ENCODE measurements at places on chromosomes 3 and 15.
A peak's percentile ranks its signal among the peaks of the same experiment; 100 is the strongest.

DNA sequence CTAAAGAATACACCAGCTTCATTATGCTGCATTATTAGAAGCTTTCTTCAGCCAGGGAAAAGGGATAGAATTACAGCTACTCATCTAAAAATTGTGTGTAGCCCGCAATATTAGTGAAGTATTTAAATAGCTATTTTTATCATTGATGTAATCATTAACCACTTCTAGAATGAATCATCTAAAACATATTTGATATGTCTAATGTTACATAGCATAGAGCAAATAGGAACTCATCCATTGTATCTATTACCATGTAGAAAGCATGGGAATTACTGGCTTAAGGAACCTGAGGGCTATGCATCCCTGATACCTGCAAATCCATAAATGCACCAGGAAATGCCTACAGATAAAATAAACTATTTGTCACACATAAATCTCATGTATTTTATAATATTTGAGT is 54.5 kb upstream of the VGLL3 start:
- DNase-seq = no peak

GRCh38 chr3:140470211-140470610 is 207.7 kb upstream of the TRIM42 start:
- no peak for DNase-seq

- DNase-seq = no peak
Measured at GRCh38 chr15:35304389-35304788, 219.3 kb upstream of the NANOGP8 start.

GRCh38 chr15:77629070-77630030 is 3.4 kb downstream of the LINGO1 start:
- DNase-seq = no peak

DNA sequence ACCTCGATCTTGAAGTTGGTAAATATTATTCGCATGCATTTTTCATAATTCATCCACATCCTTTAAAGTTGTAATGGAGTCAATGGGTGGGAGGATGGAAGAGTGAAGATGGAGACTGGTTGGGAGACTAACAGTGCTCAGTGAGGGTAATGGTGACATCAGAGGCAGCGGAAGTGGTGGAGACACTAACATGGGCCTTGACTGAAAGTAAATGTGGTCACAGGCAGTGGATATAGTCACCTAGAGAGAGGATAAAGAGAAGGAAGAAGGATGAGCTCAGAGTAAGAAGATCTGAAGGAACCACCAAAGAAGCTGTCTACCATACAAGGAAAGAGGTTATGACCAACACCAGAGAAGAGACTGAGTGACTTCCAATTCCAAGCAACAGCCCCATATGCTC is 281.6 kb upstream of the STT3B start:
- DNase-seq = no peak

- DNase-seq = peak; percentile 38
Measured at GRCh38 chr3:66822186-66823008, 175.7 kb upstream of the KBTBD8 start.

DNA sequence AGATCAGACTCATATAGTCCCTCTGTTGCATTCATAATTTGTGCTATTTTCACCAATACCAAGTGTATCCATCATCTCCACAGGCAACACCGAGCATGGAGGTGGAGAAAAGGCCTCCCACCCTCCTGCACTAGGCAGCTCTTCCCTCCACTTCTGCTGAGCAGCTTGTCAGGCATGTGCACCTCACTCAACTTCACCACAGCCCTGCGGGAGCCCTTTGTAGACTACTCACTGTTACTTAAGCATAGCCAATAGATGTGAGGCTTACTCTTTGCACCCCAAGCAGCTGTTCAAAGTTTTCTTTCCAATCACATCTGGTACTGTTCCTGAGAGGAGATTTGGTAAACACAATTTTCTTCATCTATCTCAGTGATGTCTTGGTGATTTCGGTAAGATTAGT is 16.9 kb upstream of the GUCA1C start:
- DNase-seq = no peak

DNA sequence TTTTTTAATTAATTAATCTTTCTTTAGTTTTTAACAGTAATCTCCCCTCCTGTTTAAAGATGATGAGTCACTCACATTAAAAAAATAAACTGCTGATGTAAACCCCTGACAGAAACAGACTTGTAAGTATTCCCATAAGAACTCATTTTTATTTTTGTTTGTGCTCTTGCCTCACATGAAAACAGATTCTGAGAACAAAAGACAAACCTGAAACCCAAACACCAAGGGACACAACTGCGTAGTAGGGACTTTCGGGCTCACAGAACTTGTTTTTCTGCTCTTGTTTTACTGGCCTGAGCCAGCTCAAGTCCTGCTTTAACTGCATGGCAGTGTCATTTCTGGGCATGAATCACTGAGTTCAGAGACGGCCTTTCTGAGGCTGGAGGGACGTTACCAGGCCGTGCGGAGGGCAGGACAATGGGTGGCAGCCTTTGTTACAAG is 600.8 kb downstream of the FOXP1 start:
- peak; percentile 81 for DNase-seq

- no peak for DNase-seq
Measured at GRCh38 chr15:51128701-51129100, 34.0 kb upstream of the TNFAIP8L3 start.

- DNase-seq = no peak
Measured at GRCh38 chr15:100341239-100341749, 481 bp downstream of the ADAMTS17 start.

DNA sequence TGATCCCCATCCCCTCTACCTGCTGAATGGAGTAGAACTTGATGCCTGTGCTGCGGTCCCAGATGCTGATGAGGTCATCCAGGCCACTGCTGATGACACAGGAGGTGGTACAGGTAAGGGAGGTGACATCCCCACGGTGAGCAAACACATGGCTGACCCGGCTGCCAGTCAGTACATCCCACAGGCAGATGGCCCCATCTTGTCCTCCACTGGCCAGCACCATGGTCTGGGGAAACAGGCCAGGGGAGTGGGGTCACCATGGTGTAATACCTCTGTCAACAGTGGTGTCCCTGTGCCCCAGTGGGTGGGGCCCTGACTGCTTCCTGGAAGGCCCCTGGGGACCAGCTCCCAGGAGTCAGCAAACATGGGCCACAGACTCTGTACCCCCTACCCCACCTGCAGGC is 33.3 kb downstream of the PTPN23 start:
- DNase-seq = no peak

- DNase-seq = no peak
Measured at GRCh38 chr15:46489276-46489675, 854.4 kb downstream of the SQOR start.

DNA sequence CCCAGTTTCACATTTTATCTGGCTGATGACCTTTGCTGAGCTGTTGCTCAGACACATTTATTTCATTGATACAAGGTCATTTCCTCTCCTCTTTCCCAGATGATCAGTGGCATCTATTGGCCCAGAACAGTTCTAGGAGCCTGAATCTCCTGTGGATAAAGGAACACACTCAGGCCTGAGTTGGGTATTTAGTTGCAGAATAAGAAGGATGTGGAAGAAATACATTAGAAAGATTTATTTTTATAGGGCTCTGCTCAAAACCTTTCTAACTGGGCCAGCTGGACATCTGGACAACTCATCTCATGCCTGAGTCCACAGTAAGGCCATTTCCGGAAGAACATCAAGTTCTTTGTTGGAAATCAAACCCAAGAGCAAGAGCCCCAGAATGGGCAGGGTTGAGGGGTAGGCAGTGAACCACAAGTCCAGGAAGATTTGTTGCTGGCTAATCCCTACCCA is 19.7 kb upstream of the MFGE8 start:
- no peak for DNase-seq

DNA sequence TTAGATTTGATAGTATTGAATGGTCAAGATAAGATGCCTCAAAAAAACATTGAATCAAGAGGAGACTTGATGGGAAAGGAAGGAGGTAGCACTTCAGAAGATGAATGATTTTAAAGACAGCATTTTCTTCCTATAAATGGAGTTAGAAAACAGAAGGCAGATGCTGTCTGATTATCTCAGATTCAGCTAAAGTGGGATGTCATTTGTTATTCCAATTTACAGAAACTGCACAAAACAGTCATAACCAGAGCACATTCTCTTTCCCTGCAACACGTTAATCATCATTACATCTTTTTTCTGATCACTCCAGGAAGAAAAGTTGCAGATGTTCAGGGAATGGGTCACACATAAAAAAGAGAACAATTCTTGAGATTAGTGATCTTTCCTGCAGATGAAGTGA is 1141.8 kb downstream of the SI start:
- DNase-seq = no peak

GRCh38 chr3:47291158-47291753 is 8.5 kb downstream of the KLHL18 start:
- DNase-seq = no peak

DNA sequence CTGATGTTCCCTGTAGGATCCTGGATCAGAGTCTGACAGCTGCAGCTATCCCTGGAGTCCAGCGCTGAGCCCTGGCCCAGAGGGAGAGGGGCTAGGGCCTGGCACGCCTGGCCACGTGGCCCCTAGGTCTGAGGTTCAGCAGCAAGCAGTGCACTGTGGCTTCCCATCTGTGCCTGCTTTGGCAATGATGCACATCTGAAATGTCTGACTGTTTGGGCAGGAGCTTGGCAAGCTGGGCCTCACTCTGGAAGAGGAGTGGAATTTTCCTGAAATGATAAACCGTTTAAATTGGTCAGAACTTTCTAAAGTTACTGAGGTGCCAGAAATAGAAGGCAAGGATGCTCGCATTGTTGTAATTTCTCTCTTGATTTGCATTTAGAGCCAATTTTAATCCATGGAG is 48.8 kb upstream of the MRPS22 start:
- peak; percentile 24 for DNase-seq

GRCh38 chr3:144097163-144097562 is 125.5 kb downstream of the DIPK2A start:
- no peak for DNase-seq

DNA sequence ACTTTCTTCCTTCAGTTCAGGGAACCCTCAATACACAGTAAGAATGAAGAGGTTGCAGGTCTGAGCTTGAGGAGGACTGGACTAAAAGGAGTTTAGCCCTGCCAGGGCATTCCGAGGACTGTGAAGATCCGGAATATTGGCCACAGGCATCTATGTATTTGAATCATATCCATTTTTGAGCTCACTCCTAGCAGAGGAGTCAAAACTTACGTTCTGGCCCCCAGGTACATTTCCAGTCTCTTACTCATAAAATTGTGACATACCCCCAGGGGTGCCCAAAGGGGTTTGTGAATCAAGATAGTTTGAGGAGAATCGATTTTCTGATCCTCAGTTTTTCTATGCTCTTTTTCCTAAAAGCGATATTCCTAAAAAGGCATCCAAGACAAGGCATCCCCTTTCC is 27.6 kb upstream of the SRP14 start:
- DNase-seq = no peak

DNA sequence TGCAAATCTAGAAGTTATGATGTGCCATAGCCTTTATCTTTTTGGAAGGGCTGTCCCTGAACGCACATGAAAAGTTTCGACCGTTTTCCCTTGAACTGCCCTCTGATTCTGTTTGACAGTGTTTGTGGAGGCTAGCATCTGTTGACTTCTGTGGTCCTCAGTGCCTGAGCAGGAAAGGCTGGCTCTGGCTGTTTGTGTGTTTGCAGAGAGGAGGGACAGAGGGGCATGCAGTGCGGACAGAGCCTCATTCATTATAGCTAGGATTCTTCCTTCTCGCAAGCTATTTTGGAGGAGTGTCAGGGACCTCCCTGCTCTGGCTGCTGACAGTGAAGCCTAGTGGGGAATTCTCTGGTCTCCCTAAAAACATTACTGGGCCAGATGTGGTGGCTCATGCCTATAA is 64.5 kb downstream of the CDAN1 start:
- no peak for DNase-seq

GRCh38 chr3:43497422-43497821 is 124.4 kb downstream of the ANO10 start:
- no peak for DNase-seq

GRCh38 chr15:95990833-95991232 is 339.7 kb upstream of the NR2F2 start:
- peak; percentile 66 for DNase-seq

GRCh38 chr15:38525489-38525888 is 39.1 kb downstream of the RASGRP1 start:
- no peak for DNase-seq

- no peak for DNase-seq
Measured at GRCh38 chr3:124177071-124177470, 185.1 kb upstream of the ROPN1 start.

DNA sequence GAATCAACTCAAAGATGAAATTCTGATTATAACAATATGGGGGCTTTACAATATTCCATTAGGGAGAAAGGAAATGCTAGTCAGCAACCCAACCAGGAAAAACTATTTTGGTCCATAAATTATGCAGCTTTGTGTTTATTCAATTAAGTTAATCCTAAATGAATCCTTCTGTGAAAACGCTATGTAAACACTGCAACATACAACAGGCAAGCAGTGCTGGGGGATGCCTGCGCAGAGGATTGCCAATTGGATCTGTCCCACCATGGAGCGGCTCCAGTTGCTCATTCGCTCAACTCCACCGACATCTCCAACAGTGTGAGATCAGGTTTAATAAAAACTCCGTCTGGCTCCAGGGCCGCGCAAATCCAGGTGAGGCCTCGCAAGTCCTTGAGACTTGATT is 290.5 kb upstream of the VEPH1 start:
- peak; percentile 70 for DNase-seq

- DNase-seq = no peak
Measured at GRCh38 chr3:64645243-64645642, 42.6 kb downstream of the ADAMTS9 start.

- peak; percentile 39 for DNase-seq
Measured at GRCh38 chr15:90872486-90873184, 4.2 kb downstream of the FURIN start.

- no peak for DNase-seq
Measured at GRCh38 chr3:23664459-23664858, 141.3 kb upstream of the UBE2E1 start.

GRCh38 chr15:68434021-68434420 is 2.1 kb upstream of the ITGA11 start:
- no peak for DNase-seq

DNA sequence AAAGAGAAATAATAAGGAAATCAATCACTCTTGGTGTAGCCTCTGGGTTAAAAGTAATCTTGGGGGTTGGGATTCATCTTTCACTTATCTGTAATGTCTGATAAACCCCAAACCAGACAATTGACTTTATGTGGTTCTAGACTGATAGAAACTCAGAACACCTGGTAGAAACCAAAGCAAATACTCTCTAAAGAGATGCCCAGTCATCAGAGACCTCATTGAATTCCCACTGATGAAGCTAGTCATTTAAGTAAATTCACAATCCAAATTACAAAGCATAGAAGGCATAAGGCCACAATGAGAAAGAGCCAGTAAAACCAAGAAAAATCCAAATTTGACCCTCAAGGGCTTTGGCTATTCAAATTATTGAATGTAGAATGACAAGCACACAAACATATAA is 250.6 kb downstream of the MBNL1 start:
- DNase-seq = no peak

DNA sequence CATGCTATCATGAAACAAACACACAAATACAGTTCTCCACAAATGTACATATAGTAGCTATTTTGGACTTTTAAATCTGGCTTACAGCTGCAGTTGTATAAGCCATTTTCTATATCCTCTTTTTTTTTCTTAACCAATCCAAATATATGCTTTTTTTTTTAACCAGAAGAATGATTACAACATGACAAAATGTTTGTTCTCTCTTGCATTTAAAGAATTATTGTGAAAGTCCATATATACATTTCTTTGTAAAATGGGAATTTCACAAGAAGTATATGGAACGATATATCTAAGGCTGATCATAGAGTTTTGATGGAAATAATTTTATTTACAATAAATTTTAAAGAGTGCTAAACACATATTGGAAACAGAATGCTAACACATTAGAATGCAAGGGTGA is 95.6 kb downstream of the CD200R1L start:
- no peak for DNase-seq

GRCh38 chr15:62647202-62647842 is 395.2 kb upstream of the TPM1 start:
- peak; percentile 65 for DNase-seq

All from fibroblast of gingiva (primary cell).